CD4-positive, alpha-beta T cell treated with Interleukin-10 for 1 hour (primary cell): ENCODE measurements at places on chromosomes 5 and 9.

DNA sequence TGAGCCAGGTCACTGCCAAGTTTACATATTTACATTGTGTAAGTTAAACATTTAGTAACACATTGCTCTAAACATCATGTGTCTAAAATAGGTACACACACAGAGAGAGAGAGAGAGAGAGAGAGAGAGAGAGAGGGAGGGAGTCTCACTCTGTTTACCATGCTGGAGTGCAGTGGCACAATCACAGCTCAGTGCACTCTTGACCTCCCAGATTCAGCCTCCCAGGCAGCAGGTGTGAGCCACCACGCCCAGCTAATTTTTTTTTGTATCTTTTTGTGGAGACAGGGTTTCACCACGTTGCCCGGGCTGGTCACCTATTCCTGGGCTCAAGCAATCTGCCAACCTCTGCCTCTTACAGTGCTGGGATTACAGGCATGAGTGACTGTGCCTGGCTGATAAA, 1045.3 kb downstream of the TLE1 start:
- DNase-seq, result no peak

GRCh38 chr5:157398305-157398704, 61.7 kb upstream of the NIPAL4 start:
- DNase-seq, result no peak

- DNase-seq, result peak; percentile 75
Measured at GRCh38 chr9:124126648-124127646, 115.4 kb downstream of the LHX2 start.

DNA sequence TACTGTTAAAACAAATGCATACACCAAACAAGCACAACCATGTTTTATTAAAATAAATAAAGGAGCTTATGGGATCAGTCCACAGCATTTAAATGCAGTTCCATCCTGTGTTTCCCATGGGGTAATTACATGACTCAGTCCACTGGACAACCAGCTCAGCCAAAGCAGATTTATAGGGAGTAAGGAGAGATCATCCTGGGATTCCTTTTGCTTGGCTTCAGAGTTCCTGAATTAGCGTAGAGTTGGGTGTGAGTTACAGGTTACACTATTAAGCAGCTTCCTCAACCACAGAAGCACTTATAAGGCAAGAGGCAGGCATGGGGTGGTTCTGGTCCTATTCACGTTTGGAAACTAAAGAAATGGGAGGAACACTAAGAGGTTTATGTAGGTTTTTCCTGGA, 381.1 kb upstream of the ACTBL2 start:
- no peak for DNase-seq

- no peak for DNase-seq
Measured at GRCh38 chr9:92605224-92605623, 64.7 kb downstream of the IPPK start.

DNA sequence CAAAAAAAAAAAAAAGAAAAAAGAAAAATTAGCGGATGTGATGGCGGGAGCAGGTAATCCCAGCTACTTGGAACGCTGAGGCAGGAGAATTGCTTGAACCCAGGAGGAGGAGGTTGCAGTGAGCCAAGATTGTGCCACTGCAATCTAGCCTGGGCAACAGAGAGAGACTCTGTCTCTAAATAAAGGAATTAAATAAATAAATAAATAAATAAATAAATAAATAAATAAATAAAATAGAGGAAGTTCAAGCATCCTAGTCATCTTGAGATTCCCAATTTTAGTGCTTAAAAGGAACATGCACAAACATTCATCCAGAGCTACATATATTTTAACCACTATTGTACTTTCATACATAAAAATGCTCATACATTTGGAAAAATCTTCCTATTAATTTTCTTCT, 61.2 kb upstream of the GABRA1 start:
- no peak for DNase-seq

DNA sequence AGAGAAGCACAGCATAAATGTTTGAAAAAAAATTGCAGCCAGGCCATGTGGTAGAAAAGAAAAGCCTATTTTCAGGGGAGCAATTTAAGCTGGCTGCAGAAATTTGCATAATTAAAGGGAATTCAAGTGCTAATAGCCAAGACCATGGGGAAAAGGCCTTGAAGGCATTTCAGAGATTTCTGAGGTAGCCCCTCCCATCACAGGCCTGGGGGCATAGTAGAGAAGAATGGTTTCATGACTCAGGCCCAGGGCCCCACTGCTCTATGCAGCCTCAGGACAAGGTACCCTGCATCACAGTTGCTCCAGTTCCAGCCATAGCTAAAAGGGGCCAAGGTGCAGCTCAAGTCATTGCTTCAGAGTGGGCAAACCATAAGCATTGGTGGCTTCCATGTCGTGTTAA, 1416.0 kb downstream of the EFNA5 start:
- DNase-seq, result no peak

DNA sequence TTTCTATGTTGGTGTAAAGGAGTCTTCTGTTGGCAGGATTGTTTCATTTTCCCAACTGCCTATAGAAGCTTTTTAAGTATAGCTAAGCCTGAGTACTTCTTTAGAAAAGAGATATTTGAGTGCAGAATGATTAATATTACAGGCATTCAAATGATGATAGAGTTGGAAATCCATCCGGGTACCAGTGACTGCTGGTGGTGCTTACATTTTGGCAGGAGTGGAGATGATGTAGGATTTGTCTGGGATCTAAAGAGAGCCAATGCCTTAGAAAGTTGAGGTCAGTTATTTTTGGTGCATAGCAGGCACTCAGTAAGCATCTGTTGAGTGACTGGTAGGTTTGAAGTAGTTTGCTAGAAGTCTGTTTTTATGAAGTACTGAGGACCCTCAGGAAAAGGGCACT, 433.5 kb downstream of the DMAC1 start:
- DNase-seq, result no peak

- DNase-seq, result no peak
Measured at GRCh38 chr5:9951865-9952516, 297.7 kb downstream of the ATPSCKMT start.

DNA sequence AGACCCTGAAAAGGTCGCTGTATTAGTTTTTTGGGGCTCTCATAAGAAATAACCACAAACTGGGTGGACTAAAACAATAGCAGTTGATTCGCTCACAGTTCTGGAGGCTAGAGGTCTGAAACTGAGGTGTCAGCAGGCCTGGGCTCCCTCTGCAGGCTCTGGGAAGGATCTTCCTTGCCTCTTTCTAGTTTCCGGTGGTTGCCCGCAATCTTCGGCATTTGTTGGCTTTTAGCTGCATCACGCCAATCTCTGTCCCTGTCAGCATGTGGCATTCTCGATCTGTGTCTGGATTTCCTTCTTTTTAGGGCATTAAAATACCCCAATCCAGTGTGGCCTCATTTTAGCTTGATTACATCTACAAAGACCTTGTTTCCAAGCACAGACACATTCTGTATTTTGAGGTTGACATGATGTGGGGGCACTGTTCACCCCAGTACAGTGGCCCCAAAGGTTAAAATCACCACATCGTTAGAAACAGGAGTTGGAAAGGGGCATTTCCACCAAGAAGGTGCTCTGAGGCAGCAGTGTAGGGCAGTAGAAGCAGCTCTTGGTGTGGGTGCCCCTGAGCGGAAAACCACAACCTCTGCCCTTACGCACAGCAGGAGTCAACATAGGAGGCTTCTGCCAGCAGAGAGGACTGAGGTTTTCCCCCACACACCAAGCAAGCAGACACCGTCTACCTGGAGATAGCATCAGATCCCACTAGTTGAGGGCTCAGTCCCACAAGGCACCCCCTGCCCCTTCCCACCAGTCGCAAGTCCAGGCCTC, 13.5 kb downstream of the ZNF79 start:
- peak; percentile 43 for DNase-seq

- no peak for DNase-seq
Measured at GRCh38 chr9:106697750-106698502, 165.0 kb upstream of the ZNF462 start.

DNA sequence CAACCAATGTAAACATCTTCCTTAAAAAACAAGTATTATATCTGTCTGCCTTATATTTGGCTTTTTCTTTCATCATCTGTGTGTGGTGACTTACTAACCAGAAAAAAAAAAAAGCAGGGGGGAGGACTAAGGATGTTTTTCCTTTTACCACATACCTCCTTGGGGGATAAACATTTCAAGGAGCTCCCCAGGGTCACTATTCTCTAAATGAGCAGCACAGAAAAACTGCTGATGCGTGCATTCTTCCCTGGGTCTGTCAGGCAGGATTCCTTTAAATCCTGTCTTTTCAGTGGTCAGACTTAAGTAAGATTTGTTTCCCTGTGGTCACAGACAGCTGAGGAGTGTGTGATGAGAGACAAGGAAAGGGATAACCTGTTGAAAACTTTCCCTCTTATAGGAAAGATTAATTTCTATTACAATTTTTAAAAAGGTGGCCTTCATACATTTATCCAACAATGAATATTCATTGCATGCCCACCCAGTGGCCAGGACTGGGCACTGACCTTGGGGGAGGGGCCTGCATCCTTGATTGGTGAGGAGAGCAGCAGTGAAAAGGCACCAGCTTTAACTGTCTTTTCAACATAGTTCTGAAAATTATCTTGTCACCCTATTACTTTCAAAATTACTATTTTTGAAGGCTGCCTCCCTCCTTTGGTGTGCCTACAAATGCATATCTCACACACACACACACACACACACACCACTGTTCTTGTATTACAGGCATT, 123.1 kb downstream of the TLE4 start:
- no peak for DNase-seq

GRCh38 chr5:79109527-79110492, 1.8 kb upstream of the BHMT start:
- DNase-seq, result peak; percentile 25

DNA sequence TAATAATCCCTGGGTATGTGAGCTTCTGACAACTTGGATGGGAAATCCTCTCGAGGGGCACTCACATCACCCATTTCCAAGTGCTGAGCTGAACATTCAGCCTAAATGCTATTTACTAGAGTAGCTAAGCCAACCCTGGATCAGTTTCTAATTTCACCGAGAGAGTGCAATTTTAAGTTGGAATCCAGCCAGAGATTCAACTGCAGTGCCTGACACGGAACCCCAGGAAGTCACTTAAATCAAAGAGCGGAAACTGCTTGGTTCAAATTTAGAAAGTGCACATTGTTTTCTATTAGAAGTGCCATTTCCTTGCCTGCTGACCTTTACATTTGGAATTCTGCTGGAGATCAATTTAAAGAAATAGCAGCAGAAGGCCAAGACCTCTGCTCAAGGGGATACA, 8.8 kb downstream of the SPRY4 start:
- peak; percentile 26 for DNase-seq

- no peak for DNase-seq
Measured at GRCh38 chr9:95457769-95458168, 59.0 kb downstream of the PTCH1 start.

DNA sequence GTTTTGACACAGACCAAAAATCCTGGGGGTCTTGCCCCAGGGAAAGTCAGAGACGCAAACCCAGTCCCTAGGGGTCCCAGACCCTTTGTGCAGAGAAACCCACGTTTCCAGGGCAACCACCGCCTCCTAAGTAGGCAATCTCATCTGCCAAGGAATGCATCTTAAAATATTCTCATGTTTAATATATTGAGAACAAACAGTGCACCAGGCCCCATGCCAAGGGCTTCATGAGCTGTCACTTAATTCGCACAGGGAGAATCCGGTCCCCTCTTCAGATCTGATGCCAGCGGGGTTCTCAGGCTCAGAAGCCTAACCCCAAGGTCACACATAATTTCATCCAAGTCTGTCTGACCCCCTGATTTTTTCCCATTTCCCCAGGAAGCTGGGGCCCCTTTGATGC, 28.8 kb downstream of the CPLX2 start:
- DNase-seq, result no peak

- DNase-seq, result no peak
Measured at GRCh38 chr5:3060283-3060682, 308.8 kb upstream of the IRX2 start.

- no peak for DNase-seq
Measured at GRCh38 chr9:79300068-79300467, 271.7 kb upstream of the TLE4 start.

DNA sequence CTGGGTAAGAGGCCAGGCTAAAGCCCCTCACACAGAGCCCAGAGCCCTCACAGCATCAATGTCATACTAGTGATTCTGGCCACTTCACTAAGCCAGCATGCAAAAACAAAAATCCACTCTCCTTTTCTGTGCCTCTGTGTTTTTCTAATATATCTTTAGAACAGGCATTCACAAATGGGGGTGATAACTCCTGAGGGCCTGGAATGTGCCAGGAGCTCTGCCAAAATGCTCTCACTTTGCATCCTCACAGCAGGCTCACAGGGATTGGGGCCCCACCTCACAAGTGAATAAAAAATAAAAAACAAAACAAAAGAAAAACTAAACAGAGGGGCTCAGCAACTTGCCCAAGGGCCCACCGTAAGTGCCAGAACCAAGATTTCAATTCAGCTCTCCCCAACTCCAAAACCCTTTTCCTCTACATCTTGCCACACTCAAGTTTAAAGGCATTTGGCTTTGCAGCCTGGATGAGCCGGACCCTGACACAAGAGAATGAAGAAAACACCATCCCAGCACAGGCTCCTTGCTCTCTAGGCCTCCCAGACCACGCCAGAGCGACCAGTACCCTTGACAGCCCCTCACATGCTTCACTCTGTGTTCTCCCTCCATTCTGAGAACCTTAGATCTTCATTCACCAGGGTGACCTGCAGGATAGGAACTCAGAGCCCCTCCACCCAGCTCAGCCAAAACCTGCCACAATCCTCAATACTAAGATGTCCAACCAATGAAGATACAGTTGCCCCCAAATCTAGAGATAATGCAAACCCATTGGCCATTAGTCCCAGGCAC, 51.3 kb downstream of the SAXO1 start:
- no peak for DNase-seq

DNA sequence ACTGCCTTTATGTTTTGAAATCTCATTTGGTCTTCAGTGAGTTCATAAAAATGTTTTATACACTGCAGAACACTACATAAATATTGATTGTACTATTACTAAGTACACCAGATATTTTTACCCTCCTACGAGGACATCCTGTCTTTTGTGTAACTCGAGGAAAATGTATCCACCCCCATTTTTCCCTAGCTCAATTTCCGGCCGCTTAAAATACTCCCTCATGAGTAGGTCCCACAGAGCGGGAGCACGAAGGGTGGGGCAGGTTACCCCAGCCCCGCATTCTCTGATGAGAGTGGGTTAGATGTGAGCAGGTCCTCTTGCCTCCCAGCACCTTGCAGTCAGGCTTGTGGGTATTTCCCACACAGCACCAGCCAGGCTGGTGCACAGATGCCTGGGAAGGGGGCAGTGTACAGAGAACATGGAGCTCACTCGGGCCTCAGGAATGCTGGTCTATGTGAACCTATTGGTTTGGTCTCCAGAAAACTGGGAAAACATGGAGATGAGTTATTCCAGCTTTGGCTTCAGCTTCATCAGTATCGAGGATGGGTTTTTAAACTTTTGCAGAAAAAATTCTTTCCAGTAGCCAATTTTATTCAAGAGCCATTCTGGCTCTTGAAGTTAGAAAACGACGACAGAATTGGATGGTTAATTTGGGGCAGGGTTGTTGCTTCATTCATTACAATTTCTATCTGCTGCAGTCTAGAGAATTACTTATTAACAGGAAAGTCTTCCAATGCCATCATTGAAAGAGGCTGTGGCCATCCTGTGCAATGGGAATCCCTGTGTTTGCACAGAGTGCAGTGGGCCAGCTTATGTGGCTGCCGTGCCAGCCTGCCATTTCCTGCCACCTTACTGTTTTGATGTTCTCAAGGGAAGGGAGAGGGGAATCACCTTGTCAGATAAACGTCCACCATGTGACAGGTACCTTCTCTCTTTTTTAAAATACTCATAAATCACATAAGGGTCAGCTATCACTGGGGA, 73.2 kb downstream of the WDR41 start:
- no peak for DNase-seq
